ENCODE measurements at places on chromosomes 6 and 20.

DNA sequence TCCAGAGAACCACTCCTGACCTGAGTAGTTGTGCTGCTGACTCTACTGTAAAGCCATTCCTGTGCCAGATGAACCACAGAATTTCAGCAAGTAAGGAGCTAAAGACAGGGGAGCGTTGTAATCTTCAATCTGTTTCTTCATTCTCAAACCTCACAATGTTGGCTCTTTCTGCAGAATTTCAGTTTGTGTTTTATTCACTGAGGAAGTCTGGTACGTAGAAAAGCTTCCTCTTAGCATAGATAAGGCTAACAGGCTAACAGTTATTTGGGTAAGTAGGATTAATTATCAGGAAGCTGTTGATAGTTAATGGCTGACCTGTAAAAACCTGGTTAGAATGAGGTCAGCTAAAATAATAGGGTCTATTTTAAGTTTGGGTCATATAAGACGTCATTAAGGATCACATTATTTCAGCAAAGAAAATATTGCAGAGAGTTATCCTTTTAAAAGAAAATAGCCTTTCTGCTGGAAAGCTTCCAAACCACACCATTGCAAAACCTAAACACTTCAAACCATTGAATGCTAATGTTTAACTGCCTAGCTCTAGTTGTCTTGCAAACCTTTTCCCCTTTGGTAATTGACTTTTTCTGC lies 14.1 kb upstream of the TENT5A start:
- no peak for DNase-seq

DNA sequence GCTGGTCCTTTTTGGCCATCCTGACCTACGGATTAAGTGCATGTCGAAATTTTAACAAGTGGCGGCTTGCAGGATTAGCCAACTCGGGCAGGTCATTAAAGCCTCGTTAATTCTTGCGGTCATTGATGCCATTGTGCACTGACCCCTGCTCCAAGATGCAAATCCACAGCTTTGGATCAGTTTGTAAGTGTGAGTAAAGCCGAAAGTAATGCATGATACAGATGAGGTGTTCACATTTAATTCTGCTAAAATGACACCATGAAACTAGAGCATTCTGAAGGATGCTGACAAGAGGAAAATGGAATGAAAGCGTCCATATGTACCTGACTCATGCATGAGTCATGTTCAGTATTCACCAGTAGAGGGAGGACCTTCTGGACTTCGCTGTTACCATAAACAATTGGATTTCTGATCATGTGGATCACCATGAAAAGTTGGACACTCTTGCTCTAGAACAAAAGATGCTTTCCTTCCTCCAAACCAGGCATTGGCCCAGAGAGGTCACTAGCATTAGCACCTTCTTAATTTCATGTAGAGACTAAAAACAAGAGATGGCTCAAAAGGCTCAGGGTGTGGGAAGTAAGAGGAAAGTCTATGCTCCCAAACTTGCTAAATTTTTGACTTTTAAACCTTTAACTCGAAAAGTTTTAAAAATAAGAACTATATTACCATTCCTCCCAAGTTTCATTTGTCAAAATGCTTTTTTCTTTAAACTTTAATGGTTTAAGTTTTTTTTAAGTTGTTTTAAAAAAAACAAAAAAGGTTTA lies 48.0 kb downstream of the MUC22 start:
- no peak for DNase-seq

GRCh38 chr6:106253731-106254130 lies 71.8 kb downstream of the ATG5 start:
- DNase-seq, result no peak

DNA sequence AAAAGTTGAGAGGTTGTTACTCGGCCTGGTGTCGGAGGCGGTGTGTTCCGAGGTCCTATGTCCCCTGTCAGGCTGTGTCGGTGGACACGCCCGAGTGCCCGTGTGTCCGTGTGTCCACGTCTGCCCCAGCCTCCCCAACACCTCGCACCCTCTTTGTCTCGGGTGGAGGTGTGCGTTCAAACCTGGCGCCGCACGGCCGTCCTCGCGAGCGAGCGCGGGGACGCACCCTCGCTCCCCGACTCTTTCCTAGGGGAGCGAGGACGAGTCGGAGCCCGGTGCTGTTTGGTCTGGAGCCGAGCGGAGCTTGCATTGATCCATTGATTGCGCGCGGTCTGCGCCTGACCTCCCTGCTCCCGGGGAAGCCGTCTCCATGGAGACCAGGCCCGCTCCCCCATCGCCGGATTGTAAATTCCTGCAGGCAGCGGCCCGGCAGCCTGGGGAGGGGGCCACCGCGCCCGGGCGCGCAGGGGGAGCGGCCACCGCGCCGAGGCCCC lies 411 bp upstream of the SCUBE3 start:
- DNase-seq, result no peak

- no peak for DNase-seq
Observed at GRCh38 chr20:8425802-8426201, 293.7 kb downstream of the PLCB1 start.

GRCh38 chr6:46963039-46963438 lies 41.3 kb upstream of the ADGRF5 start:
- DNase-seq, result no peak
